ENCODE measurements at places on chromosomes 7 and 10.

- no peak for DNase-seq
These were observed 35.1 kb upstream of the ZNF273 start for GRCh38 chr7:64867863-64868440.

DNA sequence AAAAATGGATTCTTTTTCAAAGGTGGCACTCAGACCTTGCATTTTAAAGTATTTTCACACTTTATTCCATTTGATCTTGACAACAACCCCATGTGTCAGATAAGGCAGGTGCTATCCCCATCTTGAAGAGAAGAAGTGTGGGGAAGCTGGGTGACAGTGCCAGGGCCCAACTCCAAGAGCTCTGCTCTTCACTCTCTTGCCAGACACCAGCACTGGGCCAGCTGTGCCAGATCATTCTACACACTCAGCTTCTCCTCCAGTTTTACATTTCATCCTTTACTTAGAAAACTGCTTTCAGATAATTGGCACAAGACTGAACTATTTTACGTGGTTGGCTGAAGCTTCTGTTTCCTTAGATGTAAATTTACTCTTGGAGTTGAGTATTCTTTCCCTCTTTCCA is 64.4 kb downstream of the ENO4 start:
- DNase-seq, result no peak

DNA sequence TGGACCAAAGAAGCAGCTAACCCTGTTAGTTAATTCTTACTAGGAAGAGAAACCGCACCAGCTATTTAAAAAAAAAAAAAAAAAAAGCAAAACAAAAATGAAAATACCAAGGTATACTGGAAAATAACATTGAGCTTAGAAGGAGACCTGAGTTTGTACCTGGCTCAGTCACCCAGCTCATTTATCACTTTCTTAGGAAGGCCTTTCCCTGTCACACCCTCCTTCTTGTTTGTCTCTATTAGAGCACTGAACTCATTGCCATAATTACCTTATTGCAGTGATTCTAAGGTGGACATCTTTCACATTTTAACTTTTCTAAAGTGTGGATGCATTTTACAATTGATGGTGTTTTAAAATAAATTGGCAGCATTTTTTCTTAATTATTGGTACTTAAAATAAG is 24.1 kb downstream of the UBE2D1 start:
- no peak for DNase-seq

DNA sequence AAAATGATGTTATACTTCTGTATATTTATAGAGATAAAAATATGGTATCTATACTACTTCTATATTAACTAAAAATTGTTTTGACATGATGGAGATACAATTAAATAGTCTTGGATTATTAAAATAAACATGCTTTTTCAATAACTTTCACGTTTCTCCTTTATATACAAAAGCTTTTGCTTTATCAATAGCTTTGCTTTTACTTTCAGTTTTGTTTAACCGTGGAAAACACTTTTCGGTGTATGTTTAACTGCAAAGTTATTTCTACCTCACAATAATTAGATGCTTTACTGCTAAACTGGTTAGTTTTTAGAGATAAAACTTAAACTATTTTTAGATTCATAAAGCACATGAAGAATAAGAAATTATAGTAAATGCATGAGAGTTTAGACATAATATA is 432.1 kb upstream of the PCDH15 start:
- DNase-seq, result no peak

- DNase-seq, result no peak
These were observed 20.9 kb downstream of the TBX20 start for GRCh38 chr7:35232994-35233393.

DNA sequence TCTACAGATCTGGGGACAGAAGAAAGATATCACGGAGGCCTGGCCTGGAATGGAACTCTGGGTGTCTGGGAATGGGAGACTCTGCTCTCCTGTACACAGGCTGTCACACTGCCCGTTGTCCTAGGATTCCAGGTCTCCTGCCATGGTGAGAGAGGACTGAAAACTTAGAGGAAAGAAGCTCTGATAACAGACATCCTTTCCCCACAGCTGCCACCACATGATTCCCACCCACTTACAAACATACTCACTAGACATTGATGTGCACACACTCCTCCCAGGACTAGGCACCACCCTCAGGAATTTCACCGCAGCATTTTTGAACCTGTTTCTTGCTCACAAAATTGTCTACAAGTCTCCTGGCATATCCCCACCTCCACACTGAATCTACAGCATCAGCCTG is 5.7 kb downstream of the ZNF92 start:
- DNase-seq, result no peak

GRCh38 chr7:111190804-111191203 is 99.9 kb downstream of the LRRN3 start:
- DNase-seq, result no peak

GRCh38 chr7:92527300-92528187 is 776 bp downstream of the PEX1 start:
- no peak for DNase-seq

- no peak for DNase-seq
These were observed 50.5 kb upstream of the GPR141 start for GRCh38 chr7:37633048-37633447.

- DNase-seq, result no peak
These were observed 60.8 kb upstream of the NPTX2 start for GRCh38 chr7:98556288-98556687.

GRCh38 chr10:38038107-38038931 is 27.8 kb downstream of the ZNF33A start:
- no peak for DNase-seq

GRCh38 chr7:131325179-131325840 is 2.4 kb upstream of the MKLN1 start:
- DNase-seq, result no peak

- DNase-seq, result no peak
These were observed 67.5 kb upstream of the UNC5B start for GRCh38 chr10:71144824-71145223.

DNA sequence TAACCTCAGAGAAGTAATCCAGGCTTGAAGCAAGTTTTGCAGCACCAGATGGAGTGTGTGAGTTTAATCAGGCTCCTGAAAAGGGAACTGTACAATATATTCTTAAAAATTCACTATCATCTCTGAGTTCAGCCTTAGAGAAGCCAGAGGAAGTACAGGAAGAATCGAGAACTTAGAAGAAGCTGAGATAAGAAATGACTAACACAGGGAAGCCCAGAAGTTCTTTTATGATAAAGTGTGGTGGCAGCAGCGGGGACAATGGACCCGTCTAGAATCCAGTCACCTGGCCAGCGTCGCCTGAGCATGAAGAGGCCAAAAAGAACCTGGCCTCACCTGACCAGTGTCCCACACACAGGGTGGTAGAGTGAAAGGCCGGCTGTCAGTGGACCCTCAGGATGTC is 161.0 kb downstream of the USP6NL start:
- no peak for DNase-seq

GRCh38 chr10:118585794-118586193 is 9.7 kb downstream of the PRLHR start:
- no peak for DNase-seq

- no peak for DNase-seq
These were observed 31.1 kb upstream of the RHEB start for GRCh38 chr7:151550656-151551286.

DNA sequence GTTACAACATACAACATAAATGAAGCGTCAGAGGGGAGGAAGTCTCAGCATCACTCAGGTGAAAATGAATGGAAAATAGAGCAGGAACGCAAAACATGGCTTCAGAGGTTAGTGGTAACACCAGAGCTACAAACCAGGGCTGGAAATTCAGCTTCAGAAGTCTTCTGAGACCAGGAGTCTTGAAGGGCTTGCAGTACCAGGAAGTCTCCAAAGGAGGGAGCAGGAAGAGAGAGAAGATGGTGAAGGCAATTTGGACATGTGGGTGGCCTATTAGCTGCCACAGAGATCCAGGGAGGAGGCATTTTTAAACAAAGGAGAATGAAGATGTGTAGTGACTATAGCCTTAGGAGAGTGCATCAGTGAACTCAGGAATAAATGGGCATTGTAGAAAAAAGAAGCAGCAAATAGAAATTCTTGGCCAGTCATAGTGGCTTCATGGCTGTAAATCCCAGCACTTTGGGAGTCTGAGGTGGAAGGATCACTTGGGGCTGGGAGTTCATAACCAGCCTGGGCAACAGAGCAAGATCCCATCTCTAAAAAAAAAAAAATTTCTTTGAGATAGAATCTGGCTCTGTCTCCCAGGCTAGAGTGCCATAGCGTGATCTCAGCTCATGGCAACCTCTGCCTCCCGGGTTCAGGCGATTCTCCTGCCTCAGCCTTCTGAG is 9.3 kb upstream of the TET1 start:
- peak; percentile 17 for DNase-seq

- no peak for DNase-seq
These were observed 53.5 kb downstream of the SND1 start for GRCh38 chr7:127705461-127705959.

DNA sequence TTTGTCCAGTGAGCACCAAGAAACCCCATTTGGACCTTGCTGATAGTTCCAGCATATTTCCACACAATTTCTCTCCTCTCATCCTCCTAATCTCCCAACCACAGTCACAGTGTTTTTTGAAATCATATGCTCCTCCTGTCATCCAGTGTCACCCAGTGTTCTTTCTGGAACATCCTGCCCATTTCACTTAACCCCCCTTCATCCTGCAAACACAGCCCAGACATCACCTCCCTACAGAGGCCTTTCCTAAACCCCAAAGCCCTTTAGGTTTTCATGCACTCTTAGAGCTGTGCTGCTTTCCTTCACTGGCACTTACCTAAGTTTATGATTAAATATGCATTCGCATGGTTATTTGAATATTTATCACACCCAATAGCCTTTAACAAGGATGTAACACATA is 1158.0 kb upstream of the C7orf33 start:
- DNase-seq, result no peak

DNA sequence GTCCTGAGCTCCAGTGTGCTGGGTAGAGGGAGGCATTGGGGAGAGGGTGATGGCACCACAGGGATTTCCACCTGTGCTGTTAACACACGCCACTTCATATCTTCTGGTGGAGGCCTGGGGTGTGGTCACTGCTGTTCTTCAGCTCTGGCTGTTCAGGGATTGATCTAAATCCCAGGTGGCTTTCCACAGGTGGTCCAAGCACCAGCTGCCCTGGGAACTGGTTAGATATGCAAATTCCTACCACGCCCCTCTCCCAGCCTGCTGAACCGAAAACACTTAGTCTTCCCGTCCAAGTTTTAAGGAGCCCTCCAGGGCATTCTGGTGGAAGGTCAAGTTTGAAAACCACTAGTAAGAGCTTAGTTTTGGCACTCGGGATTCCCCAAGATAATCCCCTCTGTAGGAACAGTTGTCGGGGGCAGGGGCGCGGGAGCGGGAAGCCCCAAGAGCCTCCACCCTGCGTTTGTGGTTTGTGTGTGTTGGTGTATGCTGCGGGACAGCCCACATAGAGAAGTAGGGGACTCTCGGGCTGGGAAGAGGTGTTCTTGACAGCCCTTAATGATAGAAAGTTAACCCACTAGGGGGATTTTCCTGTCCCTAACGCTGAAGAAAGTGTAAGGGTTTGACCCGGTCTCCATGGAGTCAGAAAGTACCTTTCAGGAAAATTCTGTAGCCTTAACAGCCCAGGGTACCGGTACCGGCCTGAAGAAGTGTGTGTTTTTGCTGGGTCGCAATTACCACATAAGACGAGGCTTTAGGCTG is 5.1 kb downstream of the DEPP1 start:
- DNase-seq, result no peak

DNA sequence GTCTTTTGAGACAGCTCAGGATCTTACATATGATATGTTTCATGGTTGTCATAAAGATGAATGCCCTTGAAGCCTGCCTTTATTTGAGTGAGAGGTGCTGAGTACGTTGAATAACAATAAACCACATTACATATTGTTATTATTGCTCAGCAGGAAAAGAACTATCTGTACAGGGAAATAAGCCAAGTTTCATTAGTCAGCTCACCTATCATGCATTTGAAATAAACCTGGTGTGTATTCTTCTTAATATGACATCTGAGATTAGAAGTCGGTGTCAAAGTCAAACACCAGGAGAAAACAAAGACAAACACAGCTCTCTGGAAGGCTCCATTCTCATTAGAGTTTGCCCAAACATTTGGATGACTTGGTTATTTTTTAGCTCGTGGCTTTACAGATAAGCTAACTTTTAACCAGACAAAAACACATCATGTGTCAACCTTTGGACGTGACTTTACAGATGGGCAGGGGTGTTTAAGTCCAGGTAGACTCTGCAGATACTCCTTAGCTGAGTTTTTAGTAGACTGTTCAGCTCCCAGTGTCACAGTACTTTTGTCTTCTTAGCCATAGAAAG is 71.2 kb upstream of the AOAH start:
- DNase-seq, result no peak

DNA sequence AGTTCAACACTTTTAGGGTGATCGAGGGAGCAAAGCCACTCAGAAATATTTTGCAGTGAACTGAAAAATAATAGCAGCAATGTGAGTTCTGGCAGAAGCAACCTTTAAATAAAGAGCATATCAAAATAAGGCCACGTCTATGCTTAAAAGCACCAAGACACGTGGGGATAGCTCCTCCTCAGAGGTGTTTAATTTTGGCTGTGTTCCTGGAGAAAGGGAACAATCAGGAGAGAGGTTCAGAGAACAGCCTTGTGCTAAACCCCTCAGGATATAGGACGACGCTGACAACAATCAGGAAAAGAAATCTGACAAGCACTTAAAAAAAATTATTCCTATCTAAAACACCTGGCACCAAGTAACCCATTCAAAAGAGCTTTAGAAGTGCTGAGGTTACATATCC is 471.9 kb upstream of the CELF2 start:
- DNase-seq, result no peak

- no peak for DNase-seq
These were observed 128.4 kb upstream of the NPVF start for GRCh38 chr7:25356534-25357151.

- no peak for DNase-seq
These were observed 21.3 kb upstream of the XPNPEP1 start for GRCh38 chr10:109944613-109945012.

- no peak for DNase-seq
These were observed 54.5 kb downstream of the LRRC4 start for GRCh38 chr7:127976738-127977120.

- DNase-seq, result no peak
These were observed 494 bp upstream of the RHBDD2 start for GRCh38 chr7:75878312-75878768.

- DNase-seq, result no peak
These were observed 125.3 kb upstream of the CELF2 start for GRCh38 chr10:10892290-10892875.

- no peak for DNase-seq
These were observed 802 bp upstream of the CDK6 start for GRCh38 chr7:92837000-92837749.

DNA sequence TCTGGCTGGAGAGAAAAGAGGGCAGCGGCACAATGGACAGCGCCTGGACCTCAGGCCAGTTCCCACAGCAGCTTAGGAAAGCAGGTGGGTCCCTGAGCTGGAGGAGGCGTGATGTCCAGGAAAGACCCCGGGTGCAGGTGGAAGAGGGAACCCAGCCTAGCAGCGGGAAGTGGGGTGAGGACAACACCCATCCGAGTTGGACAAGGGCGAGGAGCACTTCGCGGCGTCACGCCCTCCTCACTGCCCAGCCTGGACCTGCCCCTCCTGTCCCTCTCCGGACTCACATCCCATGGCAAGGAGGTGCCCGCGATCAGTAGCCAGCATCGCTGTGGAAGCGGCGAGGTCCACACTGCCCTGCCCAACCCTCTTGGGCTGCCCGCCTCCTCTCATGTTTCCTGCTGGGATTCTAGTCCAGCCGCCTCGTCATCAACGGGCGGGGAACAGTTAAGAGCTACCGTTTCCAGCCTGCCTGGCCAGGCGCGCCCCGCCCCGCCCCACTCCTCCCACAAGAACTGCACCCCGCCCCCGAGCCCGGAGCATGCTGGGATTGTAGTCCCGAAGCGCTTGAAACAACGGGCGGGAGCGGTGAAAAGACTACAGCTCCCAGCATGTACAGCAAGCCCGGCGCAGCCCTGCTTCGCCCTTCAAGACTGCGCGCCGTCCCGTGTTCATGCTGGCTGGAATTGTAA is 930.6 kb upstream of the ZNF722 start:
- no peak for DNase-seq
